Stimulated activated CD4-positive, alpha-beta T cell treated with anti-CD3 and anti-CD28 coated beads, Interleukin-15, amount 100 ng/mL, for 24 hours (primary cell): ENCODE measurements at places on chromosomes 12 and 14.

GRCh38 chr14:31230573-31230958 is 23.0 kb upstream of the HECTD1 start:
- no peak for DNase-seq

DNA sequence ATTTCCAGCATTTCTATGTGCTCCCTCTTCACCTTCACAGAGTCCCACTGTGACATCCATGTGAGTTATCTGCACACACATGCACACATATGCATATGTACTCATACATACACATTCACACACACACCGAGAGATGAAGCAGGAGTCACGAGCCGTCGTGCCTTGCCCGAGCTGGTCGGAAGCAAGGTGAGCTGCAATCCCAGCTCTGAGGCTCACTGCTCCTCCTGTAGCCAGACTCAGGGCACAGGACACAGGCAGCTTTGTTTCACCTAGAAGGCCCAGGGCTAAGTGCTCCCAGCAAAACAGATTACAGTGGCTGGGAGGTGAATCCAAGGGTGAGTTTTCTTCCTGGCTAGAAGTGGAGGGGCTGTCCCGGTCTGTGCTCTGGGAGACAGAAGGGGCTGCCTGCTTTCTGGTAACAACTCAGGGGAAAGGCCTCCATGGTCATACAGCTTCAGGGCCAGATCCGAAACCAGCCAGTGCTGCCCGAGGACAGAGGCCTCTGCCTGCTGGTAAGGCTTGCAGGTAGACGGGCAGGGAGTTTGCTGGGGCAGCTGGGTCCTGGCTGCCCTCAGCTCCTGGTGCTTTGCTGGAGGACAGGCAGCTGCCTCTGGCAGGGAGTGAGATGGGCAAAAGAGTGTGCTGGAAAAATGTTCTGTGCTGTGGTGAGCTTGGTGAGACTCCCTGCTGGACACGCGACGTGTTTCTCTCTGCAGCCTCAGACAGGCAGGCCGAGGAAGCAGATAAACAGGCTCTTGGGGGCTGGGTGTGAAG is 123.7 kb downstream of the CRACR2A start:
- no peak for DNase-seq

GRCh38 chr14:34461334-34462131 is 507 bp downstream of the SPTSSA start:
- DNase-seq: peak; percentile 4

- no peak for DNase-seq
Measured at GRCh38 chr14:88993946-88994345, 169.5 kb downstream of the TTC8 start.

- no peak for DNase-seq
Measured at GRCh38 chr14:93430315-93431035, at the start of gene UNC79. UNC79 (plus strand) TSS chr14:93430939; CDS start chr14:93431030, 91 bp downstream.

DNA sequence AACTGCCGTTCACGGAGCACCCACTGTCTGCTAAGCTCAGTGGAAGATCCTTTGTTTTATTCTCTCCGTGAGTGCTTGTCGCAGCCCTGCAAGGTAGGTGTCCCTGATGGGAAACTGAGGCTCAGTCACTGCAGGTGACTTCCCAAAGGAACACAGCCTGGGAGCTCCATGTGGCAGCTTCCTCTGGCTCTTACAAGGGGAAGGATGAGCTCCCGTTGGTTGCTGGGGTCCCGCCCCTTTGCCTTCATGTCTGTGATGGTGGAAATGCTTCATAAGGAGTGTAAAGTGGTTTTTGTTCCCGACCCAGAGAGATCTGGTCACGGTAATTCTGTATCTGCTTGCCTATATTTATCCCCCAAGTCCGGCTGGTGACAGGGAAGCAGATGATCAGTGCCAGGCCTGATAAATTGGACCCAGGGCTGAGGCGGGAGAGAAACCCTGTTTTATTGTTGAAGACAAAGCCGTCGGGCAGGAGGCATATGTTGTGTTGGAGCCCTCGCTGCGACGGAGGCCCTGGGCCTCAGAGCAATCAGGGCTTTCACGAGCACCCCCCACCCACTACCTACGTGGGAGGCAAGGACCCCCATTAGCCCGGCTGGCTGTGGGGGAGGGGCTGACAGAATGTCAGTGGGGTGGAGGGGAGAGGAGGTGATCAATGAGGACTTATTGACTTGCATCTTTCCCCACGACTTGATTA is 91.9 kb downstream of the KIF26A start:
- DNase-seq: no peak

- DNase-seq: no peak
Measured at GRCh38 chr14:77014004-77014604, 14.4 kb downstream of the IRF2BPL start.

GRCh38 chr12:48302161-48302911 is 48.4 kb downstream of the ZNF641 start:
- DNase-seq: no peak

- no peak for DNase-seq
Measured at GRCh38 chr14:80784820-80785219, 156.7 kb downstream of the CEP128 start.

DNA sequence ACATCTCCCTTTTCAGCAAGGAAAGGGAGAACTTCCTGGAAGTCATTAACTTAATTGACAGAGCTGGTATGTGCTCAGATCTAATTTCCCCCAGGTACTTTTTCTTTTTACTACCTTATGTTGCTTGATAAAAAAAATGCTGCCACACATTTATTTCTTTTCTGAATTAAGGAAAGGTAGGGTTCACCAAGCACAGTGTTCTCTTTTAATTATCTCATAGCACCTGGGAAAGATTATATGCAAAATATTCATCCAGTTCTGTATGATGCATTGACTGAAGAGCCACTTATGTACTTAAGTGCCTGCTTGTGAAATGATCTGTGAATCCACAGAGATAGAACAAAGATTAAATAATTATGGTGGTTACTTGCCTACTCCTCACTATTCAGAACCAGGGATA is 25.1 kb downstream of the KCNC2 start:
- DNase-seq: no peak

- no peak for DNase-seq
Measured at GRCh38 chr14:76196980-76197695, 45.4 kb downstream of the GPATCH2L start.

DNA sequence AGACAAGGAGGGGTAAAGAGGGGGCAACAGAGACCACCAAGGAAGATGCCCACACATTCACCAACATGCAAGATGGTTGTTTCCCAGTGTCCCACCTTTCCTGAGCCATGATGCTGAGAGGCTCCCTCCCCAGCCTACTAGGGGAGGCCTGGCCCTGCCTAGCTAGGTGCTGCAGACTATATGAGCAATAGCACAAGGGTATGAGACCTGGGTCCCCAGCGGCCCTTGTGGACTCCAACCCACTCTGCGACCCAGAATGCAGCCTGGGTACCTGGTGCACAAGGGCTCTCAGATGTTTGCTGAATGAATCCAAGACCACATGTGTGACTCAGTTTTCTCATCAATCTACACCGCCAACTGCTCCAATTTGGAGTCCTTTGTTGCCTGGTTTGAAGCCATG is 13.9 kb downstream of the TGFB3 start:
- no peak for DNase-seq

DNA sequence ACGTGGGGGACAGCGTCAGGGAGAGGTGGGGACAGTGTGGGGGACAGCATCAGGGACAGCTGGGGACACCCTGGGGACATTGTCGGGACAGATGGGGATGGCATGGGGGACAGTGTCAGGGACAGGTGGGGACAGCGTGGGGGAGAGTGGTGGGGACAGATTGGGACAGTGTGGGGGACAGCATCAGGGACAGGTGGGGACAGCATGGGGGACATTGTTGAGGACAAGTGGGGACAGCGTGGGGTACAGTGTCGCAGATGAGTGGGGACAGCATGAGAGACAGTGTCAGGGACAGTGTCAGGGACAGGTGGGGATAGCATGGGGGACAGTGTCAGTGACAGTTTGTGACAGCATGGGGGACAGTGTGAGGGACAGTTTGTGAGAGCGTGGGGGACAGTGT is 240.9 kb downstream of the TMEM121 start:
- no peak for DNase-seq

- DNase-seq: no peak
Measured at GRCh38 chr12:64923536-64923935, 99.1 kb downstream of the TBC1D30 start.

GRCh38 chr12:111992464-111992863 is 20.5 kb downstream of the TMEM116 start:
- no peak for DNase-seq

DNA sequence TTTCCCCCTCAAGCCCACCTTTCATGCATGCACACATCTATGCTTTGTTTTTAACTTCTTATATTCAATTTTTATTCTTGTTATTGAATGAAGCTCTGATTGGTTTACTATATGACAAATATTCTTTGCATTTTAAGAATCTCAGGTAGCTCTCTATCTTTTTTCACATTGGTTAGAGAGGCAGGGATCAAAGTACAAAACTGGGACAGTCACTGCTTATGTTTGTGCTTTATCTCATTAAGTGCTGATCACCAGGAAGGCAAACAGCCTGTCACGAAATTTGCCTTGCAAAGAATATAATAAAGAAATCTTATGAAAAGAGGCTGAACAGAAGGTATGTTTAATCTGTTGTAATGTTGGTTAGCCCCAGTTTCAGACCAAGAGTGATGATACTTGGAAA is 29.7 kb upstream of the INSM2 start:
- no peak for DNase-seq

GRCh38 chr14:51444353-51445000 is 204.4 kb downstream of the TMX1 start:
- DNase-seq: no peak

GRCh38 chr12:48815126-48816110 is 2.9 kb upstream of the CACNB3 start:
- DNase-seq: peak; percentile 68
